Heart left ventricle (tissue), 16 donors: ENCODE measurements at places on chromosomes 6 and 20. TPM values are rescaled to one million over a fixed set of nuclear protein-coding genes. Genes with fewer than 3 reads are reported as not detected.

Gene OR2H1
- total RNA-seq: not detected

Gene SGK2
- total RNA-seq: not detected

Gene RIN2
- total RNA-seq: 59.1 TPM

Gene MLN
- not detected for total RNA-seq

Gene ELOVL2
- total RNA-seq: 2.1 TPM

DNA sequence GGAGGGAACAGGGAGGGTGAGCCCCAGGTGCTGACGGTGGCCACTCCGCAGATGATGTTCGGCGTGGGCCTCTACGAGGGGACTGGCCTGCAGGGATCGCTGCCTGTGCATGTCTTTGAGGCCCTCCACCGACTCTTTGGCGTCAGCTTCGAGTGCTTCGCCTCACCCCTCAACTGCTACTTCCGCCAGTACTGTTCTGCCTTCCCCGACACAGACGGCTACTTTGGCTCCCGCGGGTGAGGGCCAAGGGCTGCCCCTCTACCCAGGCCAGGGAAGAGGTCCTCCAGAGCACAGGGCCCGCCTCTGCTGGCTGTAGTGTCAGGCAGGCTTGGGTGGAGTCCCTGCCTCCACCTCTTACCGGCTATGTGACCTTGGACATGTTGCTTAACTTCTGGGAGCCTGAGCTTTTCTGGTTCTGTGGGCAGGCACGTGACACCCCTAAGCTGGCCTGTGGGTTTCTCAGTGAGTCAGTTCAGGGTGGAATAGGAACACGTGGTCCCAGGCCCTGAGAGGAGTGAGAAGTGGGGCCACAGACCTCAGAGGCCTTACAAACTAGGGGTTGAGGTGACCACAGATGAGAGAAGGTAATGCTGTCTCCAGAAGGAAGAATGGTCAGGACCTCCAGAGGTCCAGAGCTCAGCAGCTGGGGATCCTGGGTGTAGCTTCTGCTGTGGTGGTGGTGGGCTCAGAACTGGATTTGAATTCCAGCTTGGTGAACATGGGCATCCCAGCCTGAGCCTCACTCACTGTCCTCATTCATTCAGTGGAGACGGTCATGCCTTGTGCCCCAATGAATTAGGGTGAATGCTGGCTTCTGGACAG is 11.9 kb downstream of the PCIF1 start:
- H3K27me3 ChIP-seq: no peaks in the 10 kb centered on the region
- peak; percentile 50 for DNase-seq

DNA sequence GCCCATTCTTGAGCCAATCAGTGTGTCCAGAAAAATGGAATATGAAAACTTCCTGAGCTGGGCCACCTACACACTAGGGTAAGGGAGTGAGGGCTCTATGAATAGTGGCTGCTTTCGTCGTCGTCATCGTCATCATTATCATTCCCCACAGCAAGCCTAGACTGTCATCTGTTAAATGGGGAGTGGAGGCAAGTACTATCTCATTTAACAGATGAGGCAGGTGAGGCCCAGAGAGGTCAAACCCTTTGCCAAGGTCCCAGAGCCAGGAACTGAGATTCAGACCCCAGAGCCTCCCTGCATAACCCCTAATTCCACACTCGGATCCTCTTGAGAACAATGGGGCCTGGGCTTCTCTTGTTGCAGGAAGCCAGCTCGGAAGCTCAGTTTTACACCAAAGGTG is 20.6 kb downstream of the BPIFB1 start:
- no peak for DNase-seq
- no peak overlapping the region for H3K4me3 ChIP-seq
- H3K36me3 ChIP-seq: no peaks in the 10 kb centered on the region

GRCh38 chr6:111277819-111278218 is 190.5 kb downstream of the SLC16A10 start:
- H3K4me3 ChIP-seq: no peak overlapping the region
- H3K36me3 ChIP-seq: peaks cover 56% of the 10 kb centered on the region
- DNase-seq: no peak
- no peak overlapping the region for H3K27ac ChIP-seq
- no peaks in the 10 kb centered on the region for H3K4me1 ChIP-seq
- H3K27me3 ChIP-seq: no peaks in the 10 kb centered on the region

GRCh38 chr20:48770700-48771442 is 56.9 kb downstream of the PREX1 start:
- no peak overlapping the region for H3K4me3 ChIP-seq
- no peaks in the 10 kb centered on the region for H3K36me3 ChIP-seq
- peaks cover 30% of the 10 kb centered on the region for H3K4me1 ChIP-seq
- H3K27me3 ChIP-seq: no peaks in the 10 kb centered on the region

DNA sequence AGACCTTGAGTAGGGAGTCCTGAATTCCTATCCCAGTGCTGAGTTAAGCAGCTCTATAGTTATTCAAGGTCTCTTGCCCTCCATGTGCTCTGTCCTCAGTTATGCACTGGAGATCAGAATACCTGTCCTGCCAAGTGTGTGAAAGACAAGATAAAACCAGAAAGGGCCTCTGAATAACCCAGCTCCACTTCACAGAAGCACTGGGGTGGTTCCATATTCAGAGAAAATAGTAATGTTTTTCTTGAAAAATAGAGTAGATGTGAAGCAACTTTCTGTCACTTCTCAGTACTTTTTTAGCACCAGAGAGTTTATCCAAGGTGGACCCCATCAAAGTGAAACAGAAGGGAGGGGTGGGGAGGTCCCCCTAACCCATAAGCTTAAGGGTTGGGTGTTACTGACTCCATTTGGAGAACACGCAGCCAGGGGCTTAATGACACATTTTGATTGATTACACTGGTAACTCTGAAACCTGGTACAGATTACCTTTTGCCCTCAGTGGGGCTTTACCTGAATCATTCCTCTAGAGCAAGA is 509.8 kb upstream of the JARID2 start:
- no peak overlapping the region for H3K4me3 ChIP-seq
- no peak overlapping the region for H3K27ac ChIP-seq
- no peaks in the 10 kb centered on the region for H3K36me3 ChIP-seq
- H3K27me3 ChIP-seq: no peaks in the 10 kb centered on the region
- H3K4me1 ChIP-seq: peaks cover 21% of the 10 kb centered on the region
- no peak for DNase-seq

- H3K27ac ChIP-seq: peak overlapping the region; percentile 9
- no peaks in the 10 kb centered on the region for H3K27me3 ChIP-seq
- peaks cover 12% of the 10 kb centered on the region for H3K36me3 ChIP-seq
- peaks cover 6% of the 10 kb centered on the region for H3K4me1 ChIP-seq
- no peak overlapping the region for H3K4me3 ChIP-seq
Measured at GRCh38 chr20:36173451-36173933, 19.0 kb downstream of the EPB41L1 start.

GRCh38 chr6:14912226-14912625 is 333.6 kb upstream of the JARID2 start:
- no peaks in the 10 kb centered on the region for H3K4me1 ChIP-seq
- H3K27ac ChIP-seq: no peak overlapping the region
- no peaks in the 10 kb centered on the region for H3K36me3 ChIP-seq
- no peaks in the 10 kb centered on the region for H3K27me3 ChIP-seq

GRCh38 chr6:35468980-35469750 is 964 bp downstream of the RPL10A start:
- no peak for DNase-seq
- peaks cover 53% of the 10 kb centered on the region for H3K36me3 ChIP-seq
- no peaks in the 10 kb centered on the region for H3K27me3 ChIP-seq

- H3K27ac ChIP-seq: no peak overlapping the region
- H3K4me1 ChIP-seq: no peaks in the 10 kb centered on the region
- no peaks in the 10 kb centered on the region for H3K27me3 ChIP-seq
- DNase-seq: no peak
- H3K36me3 ChIP-seq: no peaks in the 10 kb centered on the region
- no peak overlapping the region for H3K4me3 ChIP-seq
Measured at GRCh38 chr6:146892613-146893401, 294.0 kb downstream of the ADGB start.

DNA sequence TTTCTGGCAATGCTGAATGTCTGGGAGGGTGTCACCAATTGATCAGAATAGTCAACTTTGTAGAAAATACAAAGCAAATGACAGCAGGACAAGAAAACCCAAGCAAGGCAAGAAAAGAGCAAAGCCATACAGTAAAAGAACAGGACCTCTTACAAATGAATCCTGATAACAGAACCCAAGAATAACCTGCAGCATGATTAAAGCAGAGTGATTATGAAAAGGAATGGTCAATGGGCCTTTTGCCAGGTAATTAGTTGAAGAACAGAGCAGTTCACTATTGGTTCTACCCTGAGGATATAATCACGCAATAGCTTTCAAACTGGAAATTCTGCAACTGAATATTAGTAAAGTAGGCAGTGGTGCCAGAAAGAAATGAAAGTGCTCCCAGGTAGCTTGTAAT is 319.8 kb downstream of the FRK start:
- H3K27ac ChIP-seq: no peak overlapping the region
- no peaks in the 10 kb centered on the region for H3K4me1 ChIP-seq
- no peak overlapping the region for H3K4me3 ChIP-seq
- no peak for DNase-seq
- H3K36me3 ChIP-seq: no peaks in the 10 kb centered on the region

DNA sequence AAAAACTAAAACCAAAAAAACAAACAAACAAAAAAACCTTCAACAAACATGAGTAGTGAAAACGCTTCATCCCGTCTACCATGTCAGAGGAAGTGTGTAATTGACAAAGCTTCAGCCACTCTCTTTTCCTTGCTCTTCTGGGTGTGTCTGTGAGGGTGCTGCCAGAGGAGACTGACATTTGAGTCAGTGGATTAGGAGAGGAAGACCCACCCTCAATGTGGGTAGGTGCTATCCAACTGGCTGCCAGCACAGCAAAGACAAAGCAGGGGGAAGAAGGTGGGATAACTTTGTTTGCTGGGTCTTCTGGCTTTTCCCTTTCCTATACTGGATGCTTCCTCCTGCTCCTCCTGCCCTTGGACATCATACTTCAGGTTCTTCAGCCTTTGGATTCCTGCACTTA is 145.6 kb downstream of the TASP1 start:
- H3K36me3 ChIP-seq: no peaks in the 10 kb centered on the region
- no peaks in the 10 kb centered on the region for H3K27me3 ChIP-seq
- H3K27ac ChIP-seq: no peak overlapping the region

DNA sequence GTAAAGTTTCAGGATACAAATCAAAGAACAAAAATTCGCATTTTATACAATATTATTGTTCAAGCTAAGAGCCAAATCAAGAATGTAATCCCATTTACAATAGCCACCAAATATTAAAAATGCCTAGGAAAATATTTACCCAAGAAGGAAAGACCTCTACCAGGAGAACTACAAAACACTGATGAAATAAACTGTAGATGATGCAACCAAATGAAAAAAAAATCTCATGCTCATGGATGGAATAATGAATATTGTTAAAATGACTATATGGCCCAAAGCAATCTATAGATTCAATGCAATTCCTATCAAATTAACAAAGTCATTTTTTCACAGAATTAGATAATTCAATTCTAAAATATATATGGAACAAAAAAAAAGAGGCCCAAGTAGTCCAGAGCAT is 708.8 kb upstream of the MAN1A1 start:
- no peaks in the 10 kb centered on the region for H3K36me3 ChIP-seq
- H3K4me1 ChIP-seq: no peaks in the 10 kb centered on the region
- no peak overlapping the region for H3K4me3 ChIP-seq
- H3K27ac ChIP-seq: no peak overlapping the region
- DNase-seq: no peak
- H3K27me3 ChIP-seq: no peaks in the 10 kb centered on the region

DNA sequence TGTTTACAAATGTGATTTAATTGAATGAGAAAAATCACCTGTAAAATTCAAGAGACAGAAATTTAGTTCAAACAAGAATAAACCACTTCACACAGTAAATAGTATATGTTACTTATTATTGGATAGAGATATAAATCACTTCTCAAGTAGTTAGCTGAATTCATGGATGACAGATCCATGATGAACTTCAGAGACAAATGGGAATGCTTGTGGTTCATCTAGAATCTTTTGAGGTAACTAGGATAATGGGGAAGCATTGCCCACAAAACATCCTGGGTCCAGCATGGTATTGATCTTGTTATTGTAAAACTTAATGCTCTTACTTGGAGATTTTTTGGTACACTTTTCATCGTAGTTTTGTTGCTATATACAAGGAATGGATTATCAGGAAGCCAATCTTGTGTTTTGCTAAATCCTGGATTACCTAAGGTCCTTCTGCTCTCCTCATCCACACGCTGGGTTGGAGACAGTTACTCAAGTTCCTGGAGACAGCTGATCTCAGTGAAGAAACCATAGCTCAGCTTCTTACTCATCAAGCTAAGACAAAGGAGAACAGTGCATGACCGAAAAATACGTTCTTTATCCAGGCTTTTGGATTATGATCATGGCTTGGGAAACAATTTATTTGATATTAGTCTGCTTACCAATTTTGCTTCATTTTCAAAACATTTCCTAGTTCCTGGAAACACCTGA is 142.5 kb upstream of the PREP start:
- H3K4me1 ChIP-seq: no peaks in the 10 kb centered on the region
- H3K27ac ChIP-seq: no peak overlapping the region
- DNase-seq: no peak

DNA sequence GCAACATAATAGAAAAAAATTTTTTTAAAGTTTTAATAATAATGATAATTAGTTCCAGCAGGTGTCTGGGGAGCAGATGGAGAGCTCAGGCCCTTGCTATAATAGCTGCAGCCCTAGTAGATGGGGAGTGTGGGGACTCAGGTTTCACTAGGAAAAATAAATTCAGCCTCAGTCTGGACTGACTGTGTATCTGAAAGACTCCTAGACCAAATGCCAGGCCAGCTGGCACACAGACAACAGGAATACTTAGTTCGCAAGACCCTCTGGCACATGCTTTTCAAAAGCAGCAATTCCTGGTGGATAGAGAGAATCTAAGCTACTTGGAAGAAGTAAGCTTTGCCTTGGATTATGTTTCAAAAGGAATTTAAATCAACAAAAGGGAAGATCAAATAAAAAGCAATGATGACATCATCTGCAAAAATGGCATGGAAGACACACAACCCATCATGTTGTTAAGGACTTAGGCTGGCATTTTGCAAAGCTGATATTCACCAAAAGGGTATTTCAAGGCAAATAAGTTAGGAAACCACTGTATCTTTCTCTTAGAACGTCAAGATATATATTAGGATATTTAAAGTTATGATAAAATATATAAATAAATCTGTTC is 107.8 kb downstream of the RNGTT start:
- no peaks in the 10 kb centered on the region for H3K27me3 ChIP-seq
- no peaks in the 10 kb centered on the region for H3K4me1 ChIP-seq
- no peak for DNase-seq
- H3K36me3 ChIP-seq: no peaks in the 10 kb centered on the region
- no peak overlapping the region for H3K4me3 ChIP-seq

GRCh38 chr6:143894655-143895054 is 30.4 kb downstream of the ZC2HC1B start:
- no peaks in the 10 kb centered on the region for H3K4me1 ChIP-seq
- no peaks in the 10 kb centered on the region for H3K27me3 ChIP-seq
- no peak overlapping the region for H3K27ac ChIP-seq
- DNase-seq: no peak
- H3K4me3 ChIP-seq: no peak overlapping the region

DNA sequence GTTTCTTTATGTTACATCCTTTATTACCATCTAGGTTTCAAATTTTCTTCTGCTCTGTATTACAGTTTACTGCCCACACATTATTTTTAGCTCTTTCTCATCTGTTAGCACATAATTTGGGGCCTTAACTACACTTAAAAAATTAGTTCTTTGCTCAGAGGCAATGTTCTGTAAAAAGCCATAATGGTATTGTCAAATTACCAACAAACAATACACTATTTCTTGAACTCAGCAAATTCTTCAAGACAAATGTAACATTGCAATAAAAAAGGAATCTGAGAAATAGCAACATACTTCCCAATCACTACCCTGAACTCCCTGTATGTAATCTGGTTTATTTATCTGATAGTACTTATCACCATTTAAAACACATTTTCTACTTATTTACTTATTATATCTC is 448.6 kb upstream of the OPRM1 start:
- no peaks in the 10 kb centered on the region for H3K27me3 ChIP-seq
- H3K36me3 ChIP-seq: no peaks in the 10 kb centered on the region
- H3K4me3 ChIP-seq: no peak overlapping the region
- H3K4me1 ChIP-seq: no peaks in the 10 kb centered on the region
